ENCODE measurements at places on chromosomes 5 and 9.

- DNase-seq = no peak
Observed at GRCh38 chr5:178147406-178147805, 6.3 kb downstream of the NHP2 start.

GRCh38 chr5:113027431-113027830, 50.8 kb downstream of the DCP2 start:
- no peak for DNase-seq

DNA sequence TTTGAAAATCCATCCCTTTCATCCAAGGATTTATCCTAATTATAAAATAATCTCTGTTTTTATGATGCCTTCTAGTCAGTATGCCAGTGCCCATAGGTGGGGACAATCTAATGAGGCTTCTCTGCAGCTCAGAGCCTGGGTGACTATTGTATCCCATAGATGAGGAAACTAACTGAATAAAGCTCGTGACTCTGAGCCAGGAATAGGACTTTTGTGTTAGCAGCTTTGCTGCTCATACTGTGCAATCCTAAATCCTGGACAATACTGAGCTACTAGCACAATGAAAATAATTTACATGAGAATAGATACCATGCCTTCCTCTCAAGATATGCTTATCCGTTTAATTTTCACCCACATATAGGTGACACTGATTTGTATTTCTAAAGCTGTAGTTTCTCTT, 443.0 kb downstream of the PLK2 start:
- DNase-seq = no peak

- DNase-seq = no peak
Observed at GRCh38 chr5:150077060-150077459, 9.3 kb downstream of the CSF1R start.
